ENCODE measurements at places on chromosomes 7 and 10.

GRCh38 chr7:155692317-155692716, 47.9 kb downstream of the RBM33 start:
- no peak for DNase-seq

DNA sequence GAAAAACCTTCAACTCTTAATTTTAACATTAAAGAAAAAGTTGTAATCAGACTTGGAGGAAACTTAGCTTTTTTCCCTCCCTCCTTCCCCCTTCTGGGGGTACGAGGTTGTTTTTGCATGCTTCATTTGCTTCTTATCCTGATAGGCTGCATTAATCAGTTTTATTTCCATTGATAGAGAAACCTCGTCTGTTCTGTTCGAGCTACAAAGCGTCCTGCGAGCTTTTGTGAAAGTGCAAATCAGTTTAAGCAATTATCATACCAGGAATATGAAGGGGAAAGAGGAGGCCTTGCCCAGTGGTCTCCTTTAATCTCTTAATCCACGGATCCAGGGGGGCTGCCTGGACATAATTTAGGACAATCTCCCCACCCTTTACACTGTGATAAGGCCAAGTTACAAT, 7.5 kb downstream of the EMX2 start:
- DNase-seq, result no peak

DNA sequence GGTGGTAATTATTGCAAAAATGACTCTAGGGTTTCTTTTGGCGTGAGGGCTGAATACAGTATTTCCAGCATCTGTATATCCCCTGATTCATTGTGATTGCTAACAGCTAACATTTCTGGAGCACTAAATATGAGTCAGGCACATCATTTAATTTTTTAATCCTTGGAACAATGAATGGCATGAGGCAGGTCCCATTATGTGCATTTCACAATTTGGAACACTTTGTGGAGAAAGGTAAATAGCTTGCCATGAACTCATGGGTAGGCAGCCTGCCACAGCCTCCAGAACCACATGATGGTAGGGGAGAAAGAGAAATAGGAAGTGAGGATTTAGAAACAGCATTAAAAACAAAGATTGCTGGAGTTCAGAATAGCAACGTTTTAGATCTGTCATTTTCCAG, 1.7 kb downstream of the NPTX2 start:
- DNase-seq, result no peak

GRCh38 chr7:128042012-128042411, 10.8 kb upstream of the LRRC4 start:
- no peak for DNase-seq

DNA sequence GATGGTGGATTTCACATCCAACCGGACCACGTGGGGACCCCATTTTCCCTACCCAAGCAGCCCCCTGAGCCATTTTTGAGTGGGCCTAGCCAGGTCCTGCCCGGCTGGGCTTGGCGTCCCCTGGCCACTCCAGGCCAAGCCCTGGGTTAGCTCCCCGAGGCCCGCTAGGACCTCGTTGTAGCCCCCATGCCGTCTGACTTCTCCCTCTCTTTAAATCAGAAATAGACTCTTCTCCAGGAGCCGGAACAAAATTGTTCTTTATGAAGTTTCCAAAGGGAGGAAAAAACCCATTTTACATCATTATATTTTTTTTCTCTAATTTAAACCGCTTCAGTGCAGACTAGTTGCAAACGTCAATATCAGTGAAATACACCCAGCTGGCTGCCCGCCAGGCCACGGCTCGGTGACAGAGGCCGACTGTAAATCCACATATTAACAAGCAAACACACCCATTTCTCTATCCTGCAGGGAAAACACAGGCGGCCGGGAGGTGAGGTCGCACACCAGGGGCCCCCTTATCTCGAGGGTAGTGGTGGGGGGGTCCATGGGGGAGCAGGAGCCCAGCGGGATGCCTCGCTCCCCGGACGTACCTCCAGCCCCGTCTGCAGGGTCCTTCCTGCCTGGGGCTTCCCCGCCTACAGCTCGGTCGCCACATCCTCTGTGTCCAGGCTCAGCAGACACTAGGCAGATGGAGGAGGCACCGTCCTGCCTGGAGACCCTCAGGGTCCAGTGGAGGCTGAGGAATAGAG, 72.7 kb downstream of the ELFN1 start:
- DNase-seq, result no peak

DNA sequence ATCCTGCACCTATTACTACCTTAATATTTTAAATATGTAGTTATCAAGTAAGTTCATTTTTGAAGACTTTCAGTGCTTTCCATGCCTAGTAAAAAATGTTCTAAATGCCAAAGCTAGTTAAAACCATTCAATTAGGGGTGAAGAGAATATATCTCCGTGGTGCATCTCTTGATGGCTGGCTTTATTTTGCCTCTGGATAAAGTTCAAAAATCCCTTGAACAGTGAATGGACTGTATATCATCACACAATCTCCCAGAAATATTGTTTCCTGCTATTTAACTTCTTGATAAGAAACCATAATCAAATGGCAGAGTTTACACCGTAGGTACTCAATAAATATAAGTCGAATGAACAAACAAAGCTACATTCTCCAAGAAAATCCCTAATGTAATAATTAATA, 1113.0 kb upstream of the C7orf33 start:
- no peak for DNase-seq

DNA sequence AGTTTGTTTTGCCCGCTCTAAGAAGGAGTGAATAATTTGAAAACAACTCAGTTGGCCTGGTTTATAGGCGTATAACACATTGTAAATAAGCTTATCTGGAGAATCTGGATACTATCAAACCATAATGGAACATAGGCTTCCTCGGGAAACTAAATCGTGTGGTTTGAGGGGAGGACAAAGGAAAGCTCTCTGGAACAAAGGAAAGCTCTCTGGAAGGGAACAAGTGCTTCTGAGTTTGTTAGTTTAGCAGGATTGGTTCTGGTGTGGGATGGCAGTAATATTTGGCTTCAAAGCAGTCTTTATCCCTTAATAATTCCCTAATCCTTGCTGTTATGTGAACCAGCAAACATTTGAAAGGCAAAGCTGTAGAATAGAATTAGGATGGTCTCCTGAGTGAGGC, 15.0 kb upstream of the SLK start:
- DNase-seq, result no peak

GRCh38 chr10:122551450-122551849, 9.1 kb upstream of the DMBT1 start:
- peak; percentile 32 for DNase-seq

GRCh38 chr7:90629297-90629918, 33.3 kb downstream of the CDK14 start:
- DNase-seq, result no peak

DNA sequence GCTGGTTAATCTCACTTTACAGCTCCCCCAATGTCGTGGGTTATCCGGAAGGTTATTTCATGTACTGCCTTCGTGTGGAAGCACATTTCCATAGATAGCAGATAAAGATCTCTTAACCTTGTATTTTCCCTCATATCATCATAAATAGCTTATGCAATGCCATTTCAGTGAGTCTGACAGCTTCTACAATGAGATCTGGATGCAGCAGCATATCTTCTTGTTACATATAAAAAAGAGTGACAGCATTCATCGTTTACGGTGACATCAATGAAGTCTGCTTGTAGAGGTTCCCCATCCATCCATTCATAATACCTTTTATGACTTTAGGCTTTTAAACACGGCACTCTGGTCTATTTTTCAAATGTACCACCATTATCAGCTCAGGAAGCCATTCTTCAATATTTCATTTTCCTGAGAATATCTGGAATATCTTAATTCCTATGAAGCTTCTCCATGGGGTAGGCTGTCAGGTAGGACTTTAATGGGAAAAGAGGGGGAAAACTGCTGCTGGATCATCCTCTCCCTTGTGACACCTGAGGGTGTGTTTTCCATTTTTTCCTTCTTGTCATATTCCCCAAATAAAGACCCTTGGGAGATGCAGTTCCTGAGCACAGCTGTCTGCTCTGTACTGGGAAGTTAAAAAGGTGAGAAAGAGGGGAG, 51.9 kb upstream of the CTBP2 start:
- no peak for DNase-seq

DNA sequence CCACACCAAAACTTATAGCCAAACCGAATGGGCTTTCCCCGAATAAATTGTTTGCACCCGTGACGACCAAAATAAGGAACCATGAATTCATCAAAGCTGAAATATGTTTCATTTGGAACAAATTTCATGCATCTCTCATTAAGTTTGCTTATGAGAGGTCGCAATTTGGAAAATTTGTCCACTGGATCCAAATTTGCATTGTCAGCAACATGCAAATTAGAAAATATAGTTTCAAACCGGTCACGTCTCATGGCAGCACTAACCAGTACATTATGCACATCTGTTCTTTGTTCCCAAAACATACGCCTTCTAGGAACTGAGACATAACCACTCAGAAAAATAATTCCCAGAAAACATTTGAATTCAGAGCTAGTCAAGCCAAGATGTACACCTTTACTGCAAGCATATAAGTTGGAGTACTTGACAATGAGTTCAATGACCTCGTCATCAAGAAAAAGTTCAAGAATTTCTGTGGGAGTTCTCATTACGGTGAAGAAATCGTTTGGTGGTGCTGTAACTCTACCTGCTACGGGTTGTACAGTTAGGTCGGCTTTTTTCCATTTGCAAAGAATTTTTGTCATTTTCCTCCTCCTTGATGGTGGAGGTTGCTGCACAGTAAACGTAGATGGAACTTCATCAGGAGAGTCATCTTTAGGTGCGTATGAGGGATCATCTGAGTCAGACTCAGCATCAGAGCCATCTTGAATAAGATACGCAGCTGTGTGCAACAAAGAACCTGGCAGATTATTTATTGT, 22.5 kb downstream of the ERCC6 start:
- no peak for DNase-seq

- no peak for DNase-seq
Observed at GRCh38 chr10:49047128-49047639, 68.1 kb downstream of the VSTM4 start.

DNA sequence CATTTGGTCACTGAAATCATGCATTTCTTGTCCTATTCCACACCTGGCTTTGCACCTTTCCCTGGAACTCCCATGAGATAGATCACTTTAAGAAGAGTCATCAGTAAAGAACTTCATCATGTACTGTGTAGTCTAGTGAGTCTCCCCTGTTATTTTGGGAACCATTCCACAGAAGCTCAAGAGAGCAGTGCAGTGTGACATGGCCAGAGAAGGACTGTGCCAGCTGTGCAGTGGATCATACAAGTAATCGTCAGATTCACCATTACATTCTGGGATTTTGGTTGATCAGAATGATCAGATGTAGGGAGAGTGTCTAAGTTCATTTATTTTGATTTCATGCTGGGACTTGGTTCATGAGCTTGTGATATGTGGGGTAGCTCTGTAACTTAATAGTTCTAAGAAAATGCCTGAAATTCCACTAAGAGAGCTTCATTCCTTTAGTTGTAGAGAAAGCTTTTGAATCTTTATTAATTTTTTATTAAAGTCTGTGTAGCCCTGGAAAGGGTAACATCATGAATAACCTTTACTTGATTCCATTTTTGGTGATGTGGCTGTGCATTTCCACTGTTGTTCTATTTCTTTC, 166.8 kb downstream of the SUGCT start:
- DNase-seq, result no peak

DNA sequence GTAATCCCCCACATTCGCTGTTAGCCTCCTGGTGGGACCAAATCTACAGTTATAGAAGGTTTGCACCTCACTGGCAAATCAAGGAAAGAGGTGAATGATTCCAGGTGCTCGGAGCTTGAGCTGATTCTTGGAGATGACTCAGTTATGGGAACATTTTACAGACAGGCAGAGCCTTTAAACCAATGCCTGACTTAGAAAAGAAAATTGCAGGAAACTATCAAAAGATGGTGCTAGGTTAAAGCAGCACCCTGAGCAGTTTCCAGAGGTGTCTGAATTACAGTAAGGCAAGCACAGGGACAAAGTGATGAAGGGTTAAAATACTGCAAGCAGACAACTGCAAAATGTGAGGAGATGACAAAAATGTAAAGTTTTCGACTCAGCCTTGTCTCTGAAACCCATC, 2.9 kb downstream of the LRRTM3 start:
- DNase-seq, result no peak

DNA sequence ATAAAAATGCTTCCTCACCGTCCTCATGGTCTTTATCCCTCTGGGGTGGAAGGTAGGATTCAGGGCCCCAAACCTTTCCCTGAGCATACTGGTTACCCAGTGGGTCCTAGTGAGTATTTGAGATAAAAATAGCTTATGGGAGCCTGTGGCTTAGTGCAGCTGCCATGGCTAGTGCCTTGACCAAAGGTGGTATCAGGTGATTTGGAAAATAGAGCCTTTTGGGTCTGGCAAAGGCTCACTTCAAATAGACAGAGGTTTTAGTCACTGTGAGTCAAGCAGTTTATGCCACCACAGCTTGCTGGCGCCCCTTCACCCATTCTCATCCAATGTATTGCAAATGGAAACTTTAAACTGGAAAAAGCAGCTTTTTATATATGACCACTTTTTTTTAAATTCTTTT, 30.4 kb downstream of the PLAU start:
- no peak for DNase-seq

GRCh38 chr10:27820637-27821036, 75.0 kb upstream of the MKX start:
- no peak for DNase-seq

DNA sequence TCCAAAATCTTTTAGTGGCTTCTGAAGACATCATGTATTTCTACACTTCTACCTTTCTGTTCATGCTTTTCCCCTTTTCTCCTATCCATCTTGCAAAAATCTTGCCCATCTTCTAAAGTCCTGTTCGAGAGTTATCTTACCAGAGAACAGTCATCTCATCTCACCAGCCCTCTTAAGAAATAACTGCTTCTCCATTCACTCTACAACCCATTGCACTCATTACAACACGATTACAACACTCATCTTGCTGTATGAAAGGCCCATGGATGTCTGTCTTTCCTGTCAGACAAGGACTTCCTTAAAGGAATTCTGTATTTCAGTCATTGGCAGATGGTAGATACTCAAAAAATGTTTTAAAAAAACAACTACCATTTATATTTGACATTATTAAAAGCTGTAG, 30.8 kb downstream of the ZNF438 start:
- no peak for DNase-seq

DNA sequence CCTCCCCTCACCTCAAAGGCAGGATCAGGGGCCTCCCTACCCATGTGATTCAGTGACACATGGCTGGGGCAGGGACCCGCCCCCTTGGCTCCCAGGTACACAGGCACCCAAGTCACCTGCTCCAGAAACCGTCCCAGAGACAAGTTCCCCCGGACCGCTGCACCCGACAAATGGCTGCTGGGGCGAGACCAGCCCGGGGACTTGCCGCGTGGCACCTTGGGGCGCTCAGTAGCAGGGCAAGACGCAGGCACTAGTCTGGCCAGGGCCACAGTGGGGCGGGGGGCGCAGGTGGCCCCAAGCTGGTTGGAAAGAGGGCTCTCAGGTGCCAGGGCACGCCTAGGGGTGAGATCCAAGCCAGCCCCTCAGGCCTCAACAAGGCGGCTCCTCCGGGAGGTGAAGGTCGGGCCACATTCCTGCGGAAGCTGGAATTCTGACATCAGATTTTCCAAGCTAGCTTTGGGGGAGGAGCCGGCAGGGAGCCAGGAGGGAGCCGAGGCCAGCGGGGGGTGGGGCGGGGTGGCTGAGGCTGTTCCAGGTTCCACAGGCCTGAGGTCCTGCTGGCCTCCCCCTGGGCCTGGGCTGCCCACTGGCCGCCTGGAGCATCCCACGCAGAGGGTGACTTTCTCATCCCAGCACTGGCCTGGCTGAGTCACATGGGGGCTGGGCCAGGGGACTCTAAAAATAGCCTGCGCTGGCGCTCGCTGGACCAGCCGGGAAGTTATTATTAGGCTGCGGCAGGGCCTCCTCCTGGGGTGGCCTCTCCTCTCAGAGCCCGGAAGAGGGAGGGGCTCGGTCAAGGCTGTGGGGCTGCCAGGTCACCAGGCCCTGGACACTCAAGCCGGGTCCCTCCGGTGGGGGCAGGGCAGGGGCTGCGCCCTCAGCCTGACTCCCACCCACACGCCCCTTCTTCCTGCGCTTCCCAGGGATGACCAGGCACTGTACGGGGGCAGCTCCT, 20.5 kb upstream of the INPP5A start:
- no peak for DNase-seq

Measured in stimulated activated naive CD4-positive, alpha-beta T cell treated with Interleukin-2 at 50 U/mL for 16 hours (primary cell).